NAMALWA (cell line): ENCODE measurements at places on chromosomes 2 and 18.
A peak's percentile ranks its signal among the peaks of the same experiment; 100 is the strongest.

DNA sequence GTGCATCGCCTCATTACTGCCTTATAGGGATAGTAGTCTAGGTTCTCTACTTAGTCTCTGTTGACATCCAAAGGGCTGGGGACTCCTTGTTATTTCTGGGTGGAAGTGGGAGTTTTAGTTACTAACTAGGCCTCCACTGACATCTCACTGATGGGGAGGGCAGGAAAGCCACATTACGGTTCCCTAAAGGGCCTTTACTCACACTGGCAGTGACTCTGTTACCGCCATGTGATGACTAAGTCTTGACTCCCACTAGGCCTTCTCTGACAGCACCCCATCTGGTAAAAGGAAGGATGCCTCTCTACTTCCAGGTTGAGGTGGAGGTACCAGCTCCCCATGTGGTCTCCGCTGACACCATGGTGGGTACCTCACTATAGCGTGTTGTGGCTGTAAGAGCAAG is 14.0 kb upstream of the BCL2L11 start:
- no peak for DNase-seq

DNA sequence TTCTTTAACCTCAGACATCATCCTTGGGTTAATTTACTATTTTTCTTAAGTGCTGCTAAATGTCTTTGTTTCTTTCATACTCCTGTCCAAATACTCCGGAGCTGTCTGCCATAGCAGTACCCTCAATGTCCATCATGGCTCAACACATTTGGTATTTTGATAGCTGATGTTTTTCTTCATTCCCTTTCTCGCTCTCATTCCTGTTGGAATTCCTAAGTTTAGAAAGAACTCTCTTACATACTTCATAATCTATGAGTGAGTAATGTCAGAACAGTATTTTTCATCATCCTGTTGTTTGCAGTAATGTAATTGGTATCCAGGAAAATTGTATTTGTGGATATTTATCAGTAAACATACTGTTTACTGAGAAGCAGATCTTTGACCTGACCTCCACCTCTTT is 282.9 kb downstream of the PTGR3 start:
- DNase-seq = no peak

DNA sequence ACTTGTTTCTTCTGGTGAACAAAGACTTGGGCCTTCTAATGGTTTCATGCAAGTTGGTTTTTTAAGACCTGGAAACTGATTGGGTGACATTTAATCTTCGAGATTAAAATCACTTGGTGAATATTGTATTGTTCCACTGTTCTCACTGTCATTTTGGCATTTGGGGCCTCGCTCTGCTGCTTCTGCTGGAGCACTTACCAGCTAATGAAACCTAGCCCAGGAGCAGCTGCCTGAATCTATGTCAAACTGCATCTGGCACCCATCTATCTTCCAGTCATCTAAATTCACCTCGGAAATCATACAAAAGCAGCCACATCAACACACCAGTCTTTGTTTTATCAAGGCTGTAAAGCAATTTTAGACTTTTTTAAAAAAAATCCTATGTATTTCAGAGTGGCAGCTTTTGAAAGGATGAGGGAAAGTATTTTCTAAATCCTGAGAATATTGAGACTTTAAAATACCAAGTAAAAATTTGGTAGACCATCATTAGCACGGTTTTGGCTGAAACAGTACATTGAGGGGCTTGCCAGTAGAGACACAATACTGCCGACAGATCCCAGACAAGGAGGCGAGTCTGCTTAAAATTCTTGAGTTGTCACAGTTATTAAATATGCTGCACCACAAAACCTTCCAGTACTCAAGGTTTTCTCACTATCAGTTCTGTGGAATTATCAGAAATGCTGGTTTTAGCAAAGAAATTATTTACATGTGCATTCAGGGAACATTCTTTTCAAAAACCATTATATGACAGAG is 26.1 kb upstream of the SERTAD2 start:
- DNase-seq = no peak

GRCh38 chr2:182784777-182785176 is 68.7 kb downstream of the DNAJC10 start:
- DNase-seq = peak; percentile 64

DNA sequence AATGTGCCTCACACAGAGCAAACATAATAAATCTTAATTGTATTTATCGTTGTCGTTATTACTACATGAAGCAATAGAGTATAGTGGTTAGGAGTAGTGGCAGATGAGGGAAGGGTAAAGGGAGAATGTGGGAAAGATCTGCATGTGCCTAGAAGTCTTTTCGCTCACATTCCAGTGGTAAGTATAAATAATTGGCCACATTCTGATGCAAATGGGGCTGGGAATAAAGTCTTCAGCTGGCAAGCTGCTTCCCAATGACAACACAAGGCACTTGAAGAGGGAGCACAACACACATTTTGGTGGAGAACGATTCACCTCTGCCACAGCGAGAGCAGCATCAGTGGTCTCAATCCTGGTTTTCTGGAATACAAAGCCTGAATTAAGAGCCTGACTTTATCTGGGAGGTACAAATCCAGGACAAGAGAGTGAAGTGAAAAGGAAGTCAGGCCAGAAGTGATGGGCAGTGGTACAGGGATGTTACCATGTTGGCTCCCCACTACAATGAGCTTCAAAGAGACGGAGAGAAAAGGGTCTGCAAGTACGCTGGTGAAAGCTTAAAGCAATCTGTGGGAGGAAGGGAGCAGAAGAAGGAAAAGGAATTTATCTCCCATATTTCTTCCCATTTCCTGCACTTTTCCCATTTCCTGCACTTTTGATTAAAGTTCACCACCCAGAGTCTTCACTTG is 112.3 kb downstream of the ARHGAP15 start:
- DNase-seq = no peak

DNA sequence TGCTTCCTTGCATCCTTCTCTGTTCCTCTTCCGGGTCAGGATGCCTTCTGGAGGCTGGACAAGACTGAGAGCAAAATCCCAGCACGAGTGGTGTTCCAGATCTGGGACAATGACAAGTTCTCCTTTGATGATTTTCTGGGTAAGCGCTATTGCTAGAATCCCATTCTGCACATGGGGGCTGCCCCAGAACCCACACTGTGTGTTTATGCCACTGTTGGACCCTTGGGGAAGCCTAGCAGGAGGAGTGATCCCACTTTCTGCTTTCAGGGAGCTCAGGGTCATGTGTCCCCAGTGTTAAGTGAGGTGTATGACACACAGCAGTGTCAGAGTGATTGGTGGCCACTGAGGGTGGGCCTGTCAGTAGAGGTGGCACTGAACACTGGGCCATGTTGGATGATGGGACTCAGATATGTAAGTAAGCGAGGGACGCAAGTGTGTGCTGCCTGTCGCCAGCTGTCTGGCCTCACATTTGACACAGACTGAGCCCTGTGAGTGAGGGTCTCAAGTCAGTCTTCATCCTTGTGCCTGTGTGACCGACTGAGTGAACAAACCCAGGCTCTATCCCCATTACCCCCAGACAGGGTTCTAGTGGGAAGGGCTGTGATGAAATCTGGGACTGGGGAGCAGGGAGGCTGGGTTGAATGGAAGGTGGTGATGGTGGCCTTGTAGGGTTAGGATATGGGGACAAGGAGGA is 220.9 kb downstream of the DYSF start:
- DNase-seq = no peak

DNA sequence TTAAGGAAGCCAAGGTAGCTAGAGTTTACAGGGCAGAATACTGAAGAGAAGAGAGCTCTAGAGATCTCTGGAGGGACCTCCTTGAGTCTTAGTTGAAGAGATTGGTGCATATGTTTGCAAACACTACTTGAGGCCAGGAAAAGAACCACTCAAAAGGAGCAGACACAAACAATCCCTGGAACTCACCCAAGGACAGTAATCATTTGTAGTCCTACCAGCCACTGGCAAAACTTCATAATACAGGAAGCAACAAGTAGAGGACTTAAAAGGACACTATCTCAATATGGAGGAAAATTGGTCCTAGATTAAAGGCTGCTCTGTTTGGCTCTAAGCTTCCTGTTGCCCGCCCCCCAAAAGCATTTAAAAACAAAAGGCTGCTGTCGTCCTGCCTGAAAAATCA is 46.9 kb upstream of the UBXN4 start:
- no peak for DNase-seq

DNA sequence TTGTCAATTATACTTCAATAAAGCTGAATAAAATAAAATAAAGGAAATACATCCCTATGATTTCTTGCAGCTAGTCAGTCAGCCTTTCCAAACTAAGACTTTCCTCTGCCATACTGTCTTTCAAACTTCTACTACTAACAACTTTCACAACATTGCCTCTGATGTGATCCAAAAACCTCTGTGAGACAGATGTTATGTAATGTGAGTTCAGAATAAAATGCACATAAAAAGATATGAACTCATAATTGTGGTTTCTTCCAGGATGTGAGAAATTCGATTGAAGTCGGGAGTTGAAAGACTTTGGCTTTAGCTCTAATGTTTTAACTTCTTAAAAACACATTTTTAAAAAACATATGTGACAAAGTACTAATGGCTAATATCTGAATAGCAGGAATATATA is 98.7 kb downstream of the PIGN start:
- no peak for DNase-seq

DNA sequence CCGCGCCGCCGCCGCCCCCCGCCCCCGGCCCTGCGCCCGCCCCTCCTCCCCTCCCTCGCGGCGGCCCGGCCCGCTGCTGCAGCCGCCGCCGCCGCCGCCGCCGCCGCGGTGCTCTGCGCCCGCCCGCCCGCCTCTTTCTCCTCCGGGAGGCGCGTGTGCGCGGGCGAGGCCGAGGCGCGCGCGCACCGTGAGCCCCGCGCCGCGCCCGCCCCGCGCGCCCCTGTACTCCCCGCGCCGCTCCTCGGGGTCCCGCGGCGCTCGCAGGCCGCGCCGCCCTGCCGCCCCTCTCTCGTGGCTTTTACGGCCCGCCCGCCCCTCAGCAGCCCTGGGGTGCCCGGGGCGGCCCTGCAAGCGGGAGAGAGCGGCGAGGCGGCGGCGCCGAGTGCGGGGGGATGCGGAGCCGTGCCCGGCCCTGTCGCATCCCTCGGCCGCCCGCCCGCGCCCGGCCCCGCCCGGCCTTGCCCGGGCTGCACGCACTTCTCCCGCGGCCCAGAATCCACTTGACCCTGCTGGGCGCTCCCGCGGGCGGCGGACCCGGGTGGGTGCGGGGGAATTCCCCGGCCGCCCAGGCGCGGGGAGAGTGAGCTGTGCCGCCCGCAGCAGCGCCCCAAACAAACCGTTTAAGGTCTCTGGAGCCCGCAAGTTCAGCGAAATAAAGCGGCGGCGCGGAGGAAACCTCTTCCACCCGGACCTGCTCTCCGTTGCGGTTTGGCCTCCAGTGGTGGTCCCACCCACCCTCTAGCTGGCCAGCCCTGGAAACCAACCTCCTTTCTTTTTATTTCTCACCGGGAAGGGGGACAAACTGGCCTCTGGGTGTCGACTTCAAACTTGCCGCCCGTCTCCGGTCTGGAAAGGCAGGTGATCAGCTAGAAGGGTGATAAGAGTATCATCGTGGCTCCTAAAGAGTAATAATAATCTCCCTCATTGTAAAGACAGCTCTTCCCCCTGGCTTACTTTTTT is 37.4 kb downstream of the AFF3 start:
- no peak for DNase-seq

GRCh38 chr18:23541349-23542093 is 38.2 kb downstream of the RMC1 start:
- no peak for DNase-seq

- DNase-seq = no peak
Measured at GRCh38 chr2:216557413-216557812, 58.8 kb downstream of the RPL37A start.

- no peak for DNase-seq
Measured at GRCh38 chr2:71778936-71779773, 325.8 kb downstream of the DYSF start.

DNA sequence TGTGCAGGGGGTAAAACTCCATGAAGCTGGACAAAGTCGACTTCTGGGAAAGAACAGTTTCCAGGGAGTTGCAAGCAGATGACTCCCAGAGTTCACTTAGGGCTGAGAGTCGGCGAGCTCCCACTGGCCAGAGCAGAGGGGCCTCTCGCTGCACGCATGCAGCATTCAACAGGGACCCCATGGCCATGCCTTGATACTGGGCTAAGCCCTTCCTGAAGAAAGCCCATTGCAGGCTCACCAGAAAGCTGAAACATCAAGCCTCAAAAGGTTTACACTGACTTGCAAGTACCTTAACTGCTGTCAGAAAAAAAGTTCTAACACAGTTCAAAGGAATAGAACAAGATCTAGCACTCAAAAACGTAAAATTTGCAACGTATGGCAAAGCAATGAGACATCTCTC is 56.4 kb downstream of the NDUFA10 start:
- DNase-seq = no peak

DNA sequence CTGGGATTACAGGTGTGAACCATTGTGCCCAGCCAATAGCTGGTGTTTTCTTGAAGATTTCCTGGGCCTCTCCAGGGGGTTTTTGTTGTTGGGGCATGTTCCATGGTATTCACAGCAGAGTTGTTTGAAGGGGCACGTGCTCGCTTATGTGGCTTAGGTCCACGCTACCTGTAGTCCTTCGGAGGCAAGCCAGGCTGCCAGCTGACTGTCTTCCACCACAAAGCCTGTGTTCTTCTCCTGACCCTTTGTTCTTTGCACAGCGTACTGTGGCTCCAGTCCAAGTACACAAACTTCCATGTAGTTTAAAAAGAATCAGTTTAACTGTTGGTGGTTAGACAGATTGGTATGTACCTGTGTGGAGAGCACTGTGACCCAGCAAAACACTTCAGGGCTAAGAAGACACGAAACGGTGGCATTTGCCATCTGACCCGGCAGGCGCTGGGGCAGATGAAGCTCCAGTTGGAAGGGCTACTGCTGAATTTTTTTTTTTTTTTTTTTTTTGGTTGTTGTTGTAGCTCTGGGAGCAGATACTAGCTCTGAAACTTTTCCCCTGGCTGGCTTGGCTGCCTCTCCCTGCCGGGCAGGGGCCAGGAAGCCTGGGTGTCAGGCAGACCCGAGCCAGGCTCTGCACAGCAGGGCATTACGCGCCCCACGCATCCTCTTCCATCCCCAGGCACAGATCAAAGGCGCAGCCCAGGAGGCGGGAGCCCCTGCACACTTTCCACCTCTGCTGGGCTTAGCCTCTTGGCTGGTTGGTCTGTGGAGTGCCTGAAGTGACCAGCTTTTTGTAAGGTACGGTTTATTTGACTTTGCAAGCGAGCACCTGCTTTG is 5.7 kb downstream of the GREB1 start:
- DNase-seq = no peak

- no peak for DNase-seq
Measured at GRCh38 chr2:26913999-26914658, 56.3 kb upstream of the MAPRE3 start.

GRCh38 chr2:149371476-149371875 is 41.1 kb downstream of the LYPD6 start:
- DNase-seq = no peak

DNA sequence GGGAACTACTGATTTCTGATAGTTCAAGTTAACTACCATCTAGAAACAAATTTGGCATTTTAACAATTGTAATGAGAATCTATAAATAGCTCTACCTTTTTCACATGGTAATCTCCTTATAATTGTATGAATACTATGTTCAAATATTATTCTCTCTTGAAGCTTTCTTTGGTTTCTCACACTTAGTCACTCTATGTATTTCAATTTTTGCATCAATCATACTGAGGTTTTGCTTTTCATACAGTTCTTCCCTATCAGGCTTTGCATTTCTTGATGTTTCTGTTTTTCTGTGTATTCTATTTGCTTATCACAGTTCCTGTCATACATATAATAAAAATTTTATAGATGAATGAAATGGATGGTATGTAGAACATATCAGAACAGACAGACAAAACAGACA is 16.0 kb downstream of the VPS54 start:
- no peak for DNase-seq

GRCh38 chr2:239918749-239919148 is 106.4 kb downstream of the NDUFA10 start:
- no peak for DNase-seq
